ENCODE measurements at places on chromosomes 3 and 15. TPM values are rescaled to one million over a fixed set of nuclear protein-coding genes. Genes with fewer than 3 reads are reported as not detected.

The PLSCR2 gene
- total RNA-seq, result not detected

The TGM4 gene
- total RNA-seq, result not detected

The ARHGAP31 gene
- total RNA-seq, result 8.0 TPM

The SENP8 gene
- 1.5 TPM for total RNA-seq

- H3K4me3 ChIP-seq, result no peak overlapping the region
- no peaks in the 10 kb centered on the region for H3K4me1 ChIP-seq
- DNase-seq, result no peak
- no peaks in the 10 kb centered on the region for H3K36me3 ChIP-seq
- no peak overlapping the region for H3K27ac ChIP-seq
- no peaks in the 10 kb centered on the region for H3K27me3 ChIP-seq
Measured at GRCh38 chr3:58633157-58633865, 33.3 kb downstream of the FAM3D start.

DNA sequence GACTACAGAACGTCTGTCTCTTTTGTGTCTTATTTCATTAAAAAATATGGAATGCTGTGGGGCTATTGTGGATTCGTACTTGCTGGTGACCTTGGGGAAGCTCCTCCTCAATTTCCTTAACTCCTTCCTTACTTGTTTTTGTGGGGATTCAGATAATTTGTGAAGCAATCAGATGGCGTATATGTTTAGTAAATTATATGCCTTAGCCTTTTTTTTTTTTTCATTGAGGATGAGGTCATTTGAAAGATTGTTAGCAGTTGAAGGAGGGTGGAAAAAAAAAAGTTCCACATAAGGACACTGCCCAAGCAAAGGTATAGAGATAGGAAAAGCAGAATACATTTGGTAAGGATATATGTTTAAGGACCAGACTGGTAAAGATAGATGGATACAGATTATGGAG is 3.3 kb downstream of the RNF13 start:
- H3K27me3 ChIP-seq, result no peaks in the 10 kb centered on the region
- no peak for DNase-seq
- peaks cover 17% of the 10 kb centered on the region for H3K36me3 ChIP-seq
- H3K4me3 ChIP-seq, result no peak overlapping the region
- peaks cover 66% of the 10 kb centered on the region for H3K4me1 ChIP-seq
- no peak overlapping the region for H3K27ac ChIP-seq

DNA sequence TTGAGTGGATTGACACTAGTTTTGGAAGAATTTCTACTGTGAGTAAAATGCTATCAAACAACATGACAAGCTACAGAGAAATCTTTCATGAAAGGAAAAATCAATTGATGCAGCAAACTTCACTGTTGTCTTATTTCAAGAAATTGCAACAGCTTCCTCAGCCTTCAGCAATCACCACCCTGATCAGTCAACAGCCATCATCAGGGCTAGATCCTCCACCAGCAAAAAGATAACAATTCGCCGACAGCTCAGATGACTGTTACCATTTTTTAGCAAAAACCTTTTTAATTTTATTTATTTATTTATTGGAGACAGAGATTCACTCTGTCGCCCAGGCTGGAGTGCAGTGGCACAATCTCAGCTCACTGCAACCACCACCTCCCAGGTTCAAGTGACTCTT is 44.0 kb downstream of the MLH1 start:
- no peak for DNase-seq
- H3K4me3 ChIP-seq, result no peak overlapping the region
- H3K4me1 ChIP-seq, result no peaks in the 10 kb centered on the region
- H3K27ac ChIP-seq, result no peak overlapping the region
- H3K36me3 ChIP-seq, result peaks cover 61% of the 10 kb centered on the region

DNA sequence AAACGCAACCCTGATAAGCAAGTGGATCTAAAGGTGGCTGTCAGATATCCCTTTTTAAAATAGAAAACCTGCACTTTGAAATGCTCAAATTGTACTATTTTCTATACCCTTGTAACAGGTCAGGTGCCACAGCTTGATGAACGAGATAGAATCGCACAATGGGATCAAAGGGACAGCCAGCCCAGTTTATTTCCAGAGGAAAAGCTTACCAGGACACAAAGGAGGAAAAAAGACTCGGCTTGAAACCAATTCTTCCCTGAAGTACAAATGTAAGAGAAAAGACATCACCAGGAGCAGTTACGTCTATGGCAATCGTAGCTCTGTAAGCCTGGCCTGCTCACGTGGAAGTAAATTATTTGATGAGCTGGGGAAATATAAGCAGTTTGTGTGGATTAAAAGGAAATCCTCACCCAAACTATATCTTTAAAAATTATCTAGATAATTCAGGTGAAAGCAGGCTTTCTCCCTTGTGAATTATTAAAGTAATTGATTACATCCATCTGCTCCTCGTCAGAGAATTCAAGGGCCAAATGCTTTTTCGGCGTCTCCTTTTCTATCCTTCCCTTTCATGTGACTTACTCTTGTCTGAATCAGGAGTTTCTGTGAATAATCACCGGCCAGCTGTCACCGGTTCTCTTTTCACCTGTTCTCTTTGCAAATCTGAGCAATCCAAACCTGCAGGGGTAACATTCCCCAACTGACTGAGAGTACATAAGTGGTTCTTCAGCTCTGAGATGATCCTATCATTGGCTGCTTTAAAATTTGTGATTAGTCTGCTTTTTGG is 339.2 kb upstream of the ONECUT1 start:
- no peaks in the 10 kb centered on the region for H3K36me3 ChIP-seq
- no peak overlapping the region for H3K4me3 ChIP-seq
- no peaks in the 10 kb centered on the region for H3K27me3 ChIP-seq
- no peaks in the 10 kb centered on the region for H3K4me1 ChIP-seq

- H3K4me1 ChIP-seq, result no peaks in the 10 kb centered on the region
- no peak overlapping the region for H3K4me3 ChIP-seq
- no peak overlapping the region for H3K27ac ChIP-seq
Measured at GRCh38 chr3:138646513-138646912, 37.9 kb downstream of the FAIM start.

DNA sequence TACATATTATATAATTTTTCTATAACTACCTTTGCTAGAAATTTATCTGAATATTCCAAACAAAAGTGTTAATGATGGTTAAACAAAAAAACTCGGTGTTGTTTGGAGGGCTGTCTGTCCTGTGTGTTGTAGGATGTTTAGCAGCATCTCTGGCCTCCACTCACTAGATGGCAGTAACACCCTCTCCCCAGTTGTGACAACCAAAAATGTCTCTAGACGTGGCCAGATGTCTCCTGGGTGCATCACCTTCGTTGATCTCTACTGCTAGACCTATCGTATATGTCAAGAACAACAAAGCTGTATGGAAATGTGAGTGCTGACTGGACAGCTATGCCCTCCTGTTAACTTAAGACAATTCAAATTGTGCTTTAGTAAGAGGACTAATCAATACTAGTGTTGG is 14.1 kb downstream of the ANKRD34C start:
- H3K4me3 ChIP-seq, result no peak overlapping the region
- H3K27me3 ChIP-seq, result peaks cover 20% of the 10 kb centered on the region
- no peaks in the 10 kb centered on the region for H3K36me3 ChIP-seq
- DNase-seq, result no peak
